NCI-H187 treated with DMSO at 0.1 percent for 48 hours (cell line): ENCODE measurements at places on chromosomes 11 and 22.

- no peak for DNase-seq
Observed at GRCh38 chr11:288478-289397, at the start of gene PGGHG. PGGHG (plus strand) TSS chr11:289126; CDS start chr11:289817, 691 bp downstream.

GRCh38 chr22:19060356-19061009 is 61.7 kb downstream of the DGCR2 start:
- no peak for DNase-seq

DNA sequence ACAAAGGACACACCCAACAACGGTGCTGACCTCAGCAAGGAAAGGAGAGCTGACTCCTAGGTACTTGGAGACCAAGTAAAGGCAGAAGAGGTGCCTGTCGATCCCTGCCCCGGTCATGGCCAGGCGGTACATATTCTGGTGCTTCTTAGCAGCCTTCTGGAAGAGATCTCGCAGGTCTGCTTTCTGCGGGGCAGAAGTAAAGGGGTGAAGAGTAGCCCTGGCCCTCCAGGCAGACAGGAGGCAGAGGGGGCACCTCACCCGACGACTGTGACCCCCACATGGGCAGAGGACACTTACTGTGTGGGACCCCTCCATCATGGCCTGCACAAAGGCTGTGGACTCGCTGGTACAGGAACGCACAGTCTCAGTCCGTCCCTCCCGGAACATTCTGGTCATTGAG is 7.4 kb downstream of the CPT1B start:
- DNase-seq, result no peak

- DNase-seq, result no peak
Observed at GRCh38 chr22:49992921-49993648, 19.5 kb downstream of the IL17REL start.

DNA sequence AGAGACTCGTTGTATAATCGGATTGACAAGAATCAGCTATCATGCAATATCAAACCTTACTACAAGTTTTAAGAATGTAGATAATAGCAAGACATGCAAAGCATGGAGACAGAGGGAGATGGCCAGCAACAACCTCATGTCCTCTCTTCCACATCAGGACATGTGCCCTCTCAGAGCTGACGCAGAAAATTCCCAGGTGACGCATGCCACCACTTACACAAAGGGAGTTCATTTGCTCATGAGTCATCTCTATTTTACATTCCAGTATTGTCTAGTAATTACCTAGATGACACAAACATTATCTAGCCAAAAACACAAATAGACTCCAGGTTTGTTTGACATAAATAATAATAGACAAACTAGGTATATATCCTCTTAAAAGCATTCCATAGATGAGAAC is 38.1 kb upstream of the OPCML start:
- no peak for DNase-seq

GRCh38 chr11:18490736-18491485 is 35.3 kb downstream of the LDHAL6A start:
- DNase-seq, result no peak

- DNase-seq, result no peak
Observed at GRCh38 chr11:111435046-111435698, 56.1 kb upstream of the POU2AF1 start.

DNA sequence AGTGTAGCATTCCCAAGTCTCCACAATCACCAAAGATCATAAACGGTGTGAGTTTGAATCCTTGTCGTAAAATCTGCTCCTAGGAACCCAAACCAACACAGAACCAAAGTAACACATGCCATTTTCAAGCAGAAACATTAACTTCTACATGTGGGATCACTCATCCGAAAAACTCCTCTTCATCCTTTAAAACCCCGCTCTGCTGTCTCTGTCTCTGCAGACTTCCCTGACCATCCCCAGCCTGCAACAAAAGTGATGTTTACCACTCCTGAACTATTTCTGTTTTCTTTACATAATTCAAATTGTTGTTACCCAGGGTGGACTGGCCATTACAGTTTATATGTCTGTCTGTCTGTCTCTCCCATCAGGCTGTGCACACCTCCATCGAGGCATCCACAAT is 54.0 kb downstream of the SLC1A2 start:
- no peak for DNase-seq

- no peak for DNase-seq
Observed at GRCh38 chr11:121451178-121451985, 732 bp upstream of the SORL1 start.

DNA sequence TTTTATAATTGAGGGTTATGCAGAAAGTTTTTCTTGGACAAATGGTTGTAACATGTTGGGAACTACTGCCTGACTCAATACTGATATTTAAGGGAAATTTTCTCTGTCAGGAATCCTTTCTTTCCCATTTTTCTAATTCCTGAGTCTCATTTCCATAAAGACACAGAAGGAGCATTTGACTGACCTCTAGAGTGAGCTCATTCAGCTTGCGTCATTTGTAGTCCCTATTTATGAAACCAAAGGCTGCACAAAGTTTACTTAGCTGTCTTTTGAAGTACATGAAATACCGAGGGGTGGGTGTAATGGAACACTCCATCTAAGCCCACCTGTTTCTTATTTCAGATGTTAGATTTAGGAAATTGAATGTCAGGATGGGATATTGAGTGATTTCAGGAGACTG is 359.5 kb upstream of the C11orf87 start:
- no peak for DNase-seq

DNA sequence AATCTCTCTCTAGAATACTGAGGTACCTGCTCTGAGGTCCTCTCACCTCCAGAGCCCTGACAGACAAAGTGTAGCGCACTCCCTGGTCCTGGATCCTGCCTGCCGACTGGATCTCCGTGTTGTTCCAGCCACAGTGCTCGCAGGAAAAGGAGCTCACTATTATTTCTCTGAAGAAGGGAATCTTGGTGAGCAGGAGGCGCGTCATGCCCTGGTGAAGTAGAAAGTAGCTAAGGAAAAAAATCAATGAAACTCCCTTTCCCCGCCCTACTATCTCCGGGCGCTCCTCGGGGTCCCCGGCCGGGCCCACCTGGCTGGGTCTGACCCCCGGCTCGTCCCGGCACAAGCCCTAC is 412 bp downstream of the ZPR1 start:
- DNase-seq, result no peak

GRCh38 chr22:44030702-44031082 is 6.6 kb downstream of the PARVB start:
- DNase-seq, result no peak

DNA sequence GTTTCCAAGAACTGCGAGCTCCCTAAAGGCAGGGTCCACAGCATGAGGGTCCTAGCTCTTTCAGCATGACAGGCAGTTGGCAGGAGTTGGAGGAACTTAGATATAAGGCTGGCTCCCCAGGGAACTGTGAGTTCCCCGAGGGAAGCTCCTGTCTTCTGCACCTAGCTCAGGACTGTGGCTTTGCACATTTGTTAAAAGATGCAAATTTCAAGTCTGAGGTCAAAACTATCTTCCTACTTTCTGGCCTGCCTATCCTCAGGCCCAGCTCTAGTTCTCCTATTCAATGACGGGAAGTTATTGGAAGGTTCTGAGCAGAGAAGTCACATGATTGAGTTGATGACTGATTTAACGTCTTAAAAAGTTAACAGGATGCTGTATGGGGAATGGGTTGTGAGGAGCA is 11.7 kb upstream of the UCP3 start:
- no peak for DNase-seq

DNA sequence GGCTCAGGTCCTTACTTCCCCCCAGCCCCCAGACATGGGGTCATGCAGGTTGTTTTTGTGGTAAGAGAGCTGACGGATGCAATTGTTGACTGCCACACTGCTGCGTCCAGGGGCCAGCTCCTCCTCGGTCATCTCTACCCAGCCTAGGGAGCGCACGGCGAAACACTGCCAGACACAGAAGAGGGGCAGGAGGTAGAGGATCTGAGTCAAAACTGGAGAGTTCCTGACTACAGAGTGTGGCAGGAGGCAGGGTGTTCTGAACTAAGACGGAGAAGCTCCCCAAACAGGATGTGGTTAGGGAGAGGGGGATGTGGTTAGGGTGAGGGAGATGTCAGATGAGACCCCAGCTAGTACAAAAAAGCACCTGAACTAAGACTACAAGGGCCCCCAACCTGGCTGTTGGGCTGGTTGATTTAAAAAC is 12.3 kb downstream of the SMPD1 start:
- DNase-seq, result no peak
